ENCODE measurements at places on chromosomes 1 and 21.

DNA sequence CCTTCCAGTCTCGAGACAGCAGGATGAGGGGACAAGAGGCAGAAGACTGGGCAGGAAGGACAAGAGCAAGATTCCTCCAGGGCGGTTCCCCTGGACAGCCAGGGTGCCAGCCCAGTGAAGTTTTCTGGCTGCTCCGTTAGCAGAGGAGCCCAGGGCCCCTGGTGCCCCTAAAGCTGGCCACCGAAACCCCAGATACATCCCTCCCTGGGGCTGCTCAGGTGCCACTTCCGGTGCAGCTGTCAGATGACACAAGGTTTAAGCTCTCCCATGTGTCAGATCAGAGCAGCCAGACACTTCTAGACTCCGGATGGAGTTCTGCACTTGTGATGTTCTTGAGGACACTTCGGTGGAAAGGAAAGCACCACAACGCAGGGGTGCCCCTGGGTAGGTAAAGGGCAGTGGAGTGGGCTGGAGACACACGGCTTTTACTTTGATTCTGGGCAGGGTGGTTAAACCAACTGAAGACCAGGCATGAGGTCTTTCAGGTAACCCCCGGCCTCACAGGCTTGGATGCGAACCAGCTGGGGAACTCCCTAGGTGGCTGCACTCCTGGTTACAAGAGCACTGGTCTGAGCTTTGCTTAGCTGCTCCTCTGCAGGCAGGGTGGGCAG lies 85.7 kb downstream of the ITPKB start:
- DNase-seq: peak; percentile 58

DNA sequence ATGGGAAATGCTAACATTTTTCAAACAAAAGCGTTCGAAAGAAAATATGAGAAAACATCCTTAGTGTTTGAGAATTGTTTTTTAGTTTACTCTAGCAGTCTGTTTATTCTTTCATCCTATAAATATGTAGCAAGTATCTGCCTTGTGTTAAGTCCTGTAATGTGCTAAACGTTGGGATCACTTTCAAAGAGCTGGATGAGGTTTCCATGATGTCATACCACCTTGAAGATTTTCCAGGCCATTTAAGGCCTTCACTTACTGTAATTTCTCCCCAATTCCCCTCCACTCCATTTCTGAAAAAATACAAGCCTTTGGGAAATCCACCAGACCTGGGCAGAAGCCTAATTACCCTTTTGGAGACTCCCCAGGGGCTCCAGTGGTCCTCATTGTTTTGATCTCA lies 24.2 kb upstream of the CTBS start:
- no peak for DNase-seq

GRCh38 chr1:966135-966703 lies at the start of gene PLEKHN1:
TSS of gene PLEKHN1 (plus strand) at chr1:966482. CDS start at chr1:966532, 50 bp downstream.
- peak; percentile 28 for DNase-seq

DNA sequence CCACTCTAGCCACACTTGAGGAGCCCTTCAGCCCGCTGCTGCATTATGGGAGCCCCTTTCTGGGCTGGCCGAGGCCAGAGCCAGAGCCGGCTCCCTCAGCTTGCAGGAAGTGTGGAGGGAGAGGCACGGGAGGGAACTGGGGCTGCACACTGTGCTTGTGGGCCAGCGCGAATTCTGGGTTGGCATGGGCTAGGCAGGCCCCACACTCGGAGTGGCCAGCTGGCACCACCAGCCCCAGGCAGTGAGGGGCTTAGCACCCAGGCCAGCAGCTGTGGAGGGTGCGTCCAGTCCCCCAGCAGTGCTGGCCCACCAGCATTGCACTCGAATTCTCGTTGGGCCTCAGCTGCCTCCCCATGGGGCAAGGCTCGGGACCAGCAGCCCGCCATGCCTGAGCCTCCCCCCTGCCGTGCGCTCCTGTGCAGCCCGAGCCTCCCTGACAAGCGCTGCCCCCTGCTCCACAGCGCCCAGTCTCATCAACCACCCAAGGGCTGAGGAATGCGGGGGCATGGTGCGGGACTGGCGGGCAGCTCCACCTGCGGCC lies 785.9 kb upstream of the TPTE start:
- DNase-seq: no peak

GRCh38 chr1:226988334-226988666 lies 48.2 kb downstream of the COQ8A start:
- DNase-seq: no peak

- no peak for DNase-seq
Measured at GRCh38 chr1:24725209-24725651, 20.0 kb upstream of the CLIC4 start.

DNA sequence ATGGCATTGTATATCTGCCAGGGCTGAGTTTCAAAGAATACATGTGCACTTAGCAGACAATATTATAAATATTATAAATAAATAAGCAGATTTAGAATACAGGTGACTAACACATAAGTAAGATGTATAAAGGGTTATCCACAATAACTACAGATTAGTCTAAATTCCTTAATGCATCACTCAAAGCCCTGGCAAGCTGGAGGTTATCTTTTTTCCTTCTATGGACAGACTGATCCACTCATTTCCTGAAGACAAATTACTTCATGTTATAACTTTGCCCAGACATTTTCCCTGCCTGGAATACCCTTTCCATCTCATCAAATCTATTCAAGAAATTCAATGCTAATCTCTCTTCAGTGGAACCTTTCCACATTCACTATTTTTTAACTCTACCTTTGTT lies 38.8 kb downstream of the LUZP1 start:
- DNase-seq: no peak

DNA sequence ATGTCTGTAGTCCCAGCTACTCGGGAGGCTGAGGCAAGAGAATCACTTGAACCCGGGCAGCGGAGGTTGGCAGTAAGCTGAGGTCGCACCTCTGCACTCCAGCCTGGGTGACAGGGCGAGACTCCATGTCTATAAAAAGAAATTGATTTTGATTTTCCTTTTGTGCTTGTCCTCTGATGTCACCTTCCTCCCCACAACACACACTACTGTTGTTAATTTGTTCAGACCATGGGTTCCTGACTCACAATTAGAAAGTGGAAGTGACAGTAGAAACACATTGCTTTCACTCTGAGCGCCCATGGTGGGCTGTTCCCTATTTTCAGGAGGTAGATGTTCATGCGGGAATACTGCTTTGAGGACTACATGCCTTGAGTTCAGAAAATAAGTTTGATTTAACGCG lies 165.5 kb upstream of the KCNJ6 start:
- DNase-seq: no peak

- DNase-seq: no peak
Measured at GRCh38 chr1:78913950-78914349, 92.6 kb downstream of the ADGRL4 start.

DNA sequence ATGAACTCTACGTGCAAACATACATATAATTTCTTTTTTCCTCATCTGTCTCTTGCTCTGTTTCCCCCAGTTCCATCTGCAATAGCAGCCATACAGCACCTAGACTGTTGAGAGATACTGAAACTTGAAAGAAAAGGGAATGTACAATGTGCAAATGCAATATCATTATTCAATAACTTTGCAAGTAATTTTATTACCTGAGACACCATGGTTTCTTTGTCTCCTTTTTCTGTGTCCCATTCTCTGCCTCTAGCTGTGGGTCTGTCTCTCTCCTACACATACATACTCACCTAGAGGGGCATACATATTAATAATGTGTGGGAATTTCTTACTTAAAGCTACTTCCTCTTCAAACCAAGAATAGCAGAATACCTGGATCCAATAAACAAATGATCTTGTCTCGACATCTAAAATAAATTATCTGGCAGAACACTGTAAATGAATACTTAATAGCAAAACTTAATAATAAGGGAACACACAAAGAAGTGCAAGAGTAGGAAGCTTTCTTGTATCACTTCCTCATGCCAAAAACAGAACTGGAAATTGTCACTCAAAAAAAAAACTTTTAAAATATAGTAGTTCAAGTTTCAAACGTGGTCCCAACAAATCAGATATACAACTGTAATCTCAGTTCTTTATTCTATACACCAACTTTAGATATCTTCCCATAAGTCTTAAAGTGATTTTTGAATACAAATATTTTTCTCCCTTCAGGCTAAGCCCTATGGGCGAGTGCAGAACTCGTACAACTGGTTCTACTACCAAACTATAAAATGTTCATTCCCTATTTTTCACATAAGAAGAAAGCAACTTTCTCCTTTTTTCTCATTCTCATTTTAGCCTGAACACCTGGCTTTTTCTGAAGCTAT lies 194.6 kb downstream of the NRIP1 start:
- DNase-seq: no peak

DNA sequence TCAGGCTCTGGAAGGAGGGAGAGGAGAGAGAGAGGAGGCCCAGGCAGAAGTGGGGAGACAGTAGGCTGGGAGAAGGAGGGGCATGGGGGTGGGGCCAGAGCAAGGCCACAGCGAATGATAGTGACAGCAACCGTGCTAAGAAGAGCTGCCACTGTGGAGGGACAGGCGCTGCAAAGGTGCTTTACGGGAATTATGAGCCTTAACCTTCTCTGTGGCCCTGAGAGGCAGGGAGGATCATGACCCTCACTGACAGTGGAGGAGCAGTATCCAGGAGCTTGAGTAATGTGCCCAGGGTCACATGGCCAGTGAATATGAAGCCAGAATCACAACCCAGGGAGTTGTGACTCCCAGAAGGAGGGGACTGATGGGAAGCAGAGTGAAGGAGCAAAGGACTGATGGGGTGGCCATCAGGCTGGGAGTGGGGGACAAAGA lies 53.4 kb upstream of the RPL11 start:
- DNase-seq: no peak

- no peak for DNase-seq
Measured at GRCh38 chr1:27316860-27317259, 5.1 kb upstream of the TMEM222 start.

DNA sequence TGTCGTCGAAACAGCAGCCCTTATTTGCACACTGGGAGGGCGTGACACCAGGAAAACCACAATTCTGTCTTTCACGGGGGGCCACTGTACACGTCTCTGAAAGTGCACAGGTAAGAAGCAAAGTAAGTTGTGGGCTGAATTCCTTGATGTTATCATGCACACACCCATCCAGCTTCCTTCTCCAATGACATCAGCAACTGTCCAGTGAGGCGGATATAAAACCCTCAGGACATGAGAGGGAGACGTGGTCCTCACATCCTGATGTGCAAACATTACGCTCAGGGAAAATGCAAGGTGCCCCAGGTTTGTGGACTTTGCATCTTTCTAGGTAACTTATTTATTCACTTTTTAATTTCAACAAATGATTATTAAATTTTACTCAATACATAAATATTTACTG lies 3.0 kb downstream of the TFF1 start:
- DNase-seq: no peak

- no peak for DNase-seq
Measured at GRCh38 chr1:97907886-97908285, 12.9 kb downstream of the DPYD start.

DNA sequence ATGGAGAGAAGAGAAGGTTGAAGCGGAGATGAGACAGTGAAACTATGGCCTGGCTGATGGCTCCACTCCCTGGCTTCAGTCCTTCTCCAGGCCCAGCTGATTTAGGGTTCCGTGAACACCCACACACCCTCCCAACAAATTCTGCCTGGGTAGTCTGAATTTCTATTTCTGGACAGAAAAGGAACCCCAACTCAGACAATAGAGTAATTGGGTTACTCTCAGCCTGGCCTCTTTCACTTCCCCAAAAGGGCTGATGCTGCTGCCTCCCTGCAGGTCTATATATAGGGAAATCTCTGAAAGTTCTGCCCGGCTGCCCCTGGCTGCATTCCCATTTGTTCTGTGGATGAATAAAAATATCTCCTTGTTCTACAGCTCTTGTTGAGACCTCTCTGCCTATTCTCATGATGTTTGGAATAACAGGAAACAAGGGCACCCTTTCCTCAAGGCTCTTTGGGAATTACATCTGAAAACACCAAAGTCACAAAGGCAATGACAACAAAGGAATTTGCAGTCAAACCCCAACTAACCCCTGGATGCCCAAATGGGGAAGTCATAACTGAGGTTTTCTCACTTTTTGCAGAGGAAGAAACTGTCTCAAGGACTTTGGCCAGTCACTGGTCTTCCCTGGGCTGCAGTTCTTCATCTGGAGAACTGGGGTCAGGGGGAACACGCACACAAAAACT lies 11.4 kb upstream of the ZSCAN20 start:
- DNase-seq: no peak

DNA sequence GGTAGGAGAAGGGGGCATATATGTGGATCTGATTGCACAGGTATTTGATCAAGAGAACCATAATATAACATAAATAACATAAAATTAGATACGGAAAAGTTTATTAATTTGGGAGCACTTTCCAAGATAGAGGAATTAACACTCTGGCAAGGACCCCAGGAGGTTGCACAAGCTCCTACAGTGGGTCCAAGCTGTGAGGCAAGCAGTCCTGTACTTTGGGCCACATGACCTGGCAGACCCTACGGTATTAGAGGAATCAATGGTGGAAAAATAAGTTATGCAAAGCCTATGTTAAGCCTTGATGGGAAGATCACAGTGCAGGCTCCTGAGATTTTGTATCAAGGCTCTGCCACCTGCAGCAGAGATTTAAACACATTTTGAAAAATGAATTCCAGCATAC lies 220.1 kb downstream of the COL24A1 start:
- no peak for DNase-seq

DNA sequence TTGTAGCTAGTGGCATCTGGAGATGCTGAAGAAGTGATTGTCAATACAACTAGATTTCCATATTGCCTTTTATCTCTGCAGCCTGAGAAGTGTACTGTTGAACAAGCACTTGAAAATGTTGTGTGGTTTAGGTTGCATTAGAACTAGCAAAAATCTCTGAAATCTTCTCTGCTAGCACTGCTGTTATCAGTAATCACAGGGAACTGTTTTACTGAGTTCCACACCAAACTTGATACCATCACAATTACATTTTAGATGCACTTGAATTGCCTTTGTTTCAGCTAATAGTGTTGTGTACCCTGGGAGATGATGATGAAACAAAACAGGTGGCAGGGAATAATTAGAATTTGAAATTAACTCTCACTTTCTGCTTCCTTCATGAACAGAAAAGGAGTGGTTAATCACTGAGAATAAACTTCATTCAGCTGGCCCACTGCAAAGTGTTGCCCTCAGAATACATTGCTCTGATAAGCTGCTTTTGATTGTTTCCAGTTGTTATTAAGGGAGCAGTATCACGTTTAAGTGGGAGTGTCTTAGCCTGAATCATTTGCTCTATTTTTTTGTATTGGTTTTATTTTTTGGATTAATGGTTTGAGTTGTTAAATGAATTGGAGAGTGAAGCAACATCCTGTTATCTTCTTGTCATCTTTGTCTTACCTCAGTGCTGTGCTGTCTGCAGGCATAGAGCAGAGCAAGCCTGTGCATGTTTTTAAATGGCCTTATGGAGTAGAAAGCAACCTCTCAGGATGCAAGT lies 13.0 kb downstream of the FAM20B start:
- DNase-seq: no peak

GRCh38 chr1:174964261-174964971 lies 35.3 kb upstream of the CACYBP start:
- DNase-seq: peak; percentile 12

DNA sequence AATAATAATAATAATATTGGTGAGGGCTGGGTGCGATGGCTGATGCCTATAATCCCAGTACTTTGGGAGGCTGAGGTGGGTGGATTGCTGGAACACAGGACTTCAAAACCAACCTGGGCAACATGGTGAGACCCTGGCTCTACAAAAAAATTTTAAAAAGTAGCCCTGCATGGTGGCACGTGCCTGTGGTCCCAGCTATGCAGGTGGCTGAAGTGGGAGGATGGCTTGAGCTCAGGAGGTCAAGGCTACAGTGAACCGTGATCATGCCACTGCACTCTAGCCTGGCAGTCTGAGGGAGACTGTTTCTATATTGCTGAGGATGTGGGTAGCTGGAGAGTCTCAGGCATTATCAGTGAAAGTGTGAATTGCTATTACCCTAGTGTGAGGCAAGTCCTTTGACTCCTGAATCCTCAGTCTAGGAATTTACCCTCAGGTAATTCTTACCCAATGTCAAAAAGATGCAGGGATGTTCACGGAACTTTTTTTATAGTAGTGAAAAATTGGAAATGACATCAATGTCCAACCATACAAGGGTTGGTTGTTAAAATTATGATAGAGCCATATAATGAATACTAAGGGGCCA lies 61.8 kb upstream of the RPL11 start:
- no peak for DNase-seq

All from activated naive CD4-positive, alpha-beta T cell treated with Interleukin-2 at 50 U/mL for 16 hours (primary cell).